ENCODE measurements at places on chromosomes 2 and 18.

DNA sequence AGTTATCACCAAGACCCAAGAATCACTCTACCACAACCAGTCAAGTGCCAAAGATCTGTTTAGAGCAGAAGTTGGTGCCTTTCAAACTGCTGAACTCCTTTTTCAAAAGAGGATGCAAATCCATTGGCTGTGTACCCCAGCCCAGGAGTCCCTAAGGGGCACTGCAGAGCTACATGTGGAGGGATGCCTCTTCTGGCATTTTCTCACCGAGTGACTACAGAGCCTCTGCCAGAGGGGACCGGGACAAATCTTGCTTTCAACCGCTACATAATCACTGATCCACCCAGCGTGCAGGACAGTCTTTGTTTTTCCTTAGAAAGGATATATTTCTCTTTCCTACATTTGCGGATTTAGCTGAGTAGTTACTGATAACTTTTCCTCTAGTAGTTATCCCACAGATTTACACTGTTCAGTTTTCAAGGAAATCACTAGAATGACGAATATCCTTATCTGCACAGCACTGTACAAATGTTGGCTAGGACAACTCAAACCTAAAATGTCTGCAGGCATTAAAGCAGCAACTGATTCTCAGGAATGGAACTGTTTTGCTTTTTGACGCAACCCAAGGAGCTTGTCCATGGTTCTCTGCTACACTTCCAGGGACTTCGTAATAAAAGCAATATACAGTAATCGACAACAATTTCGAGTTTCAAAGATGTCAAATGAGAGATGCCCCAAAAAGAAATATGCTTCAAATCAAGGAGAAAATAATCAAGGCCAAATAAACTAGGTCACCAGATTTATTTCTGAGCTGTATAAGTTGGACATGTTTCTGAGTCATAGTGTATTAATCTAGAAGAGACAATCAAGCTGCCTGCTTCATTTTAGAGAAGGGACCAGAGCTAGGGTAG, 24.1 kb downstream of the EPB41L3 start:
- no peaks in the 10 kb centered on the region for H3K36me3 ChIP-seq
- H3K27me3 ChIP-seq = no peaks in the 10 kb centered on the region
- H3K4me1 ChIP-seq = no peaks in the 10 kb centered on the region
- no peak overlapping the region for H3K4me3 ChIP-seq
- no peak overlapping the region for H3K27ac ChIP-seq

DNA sequence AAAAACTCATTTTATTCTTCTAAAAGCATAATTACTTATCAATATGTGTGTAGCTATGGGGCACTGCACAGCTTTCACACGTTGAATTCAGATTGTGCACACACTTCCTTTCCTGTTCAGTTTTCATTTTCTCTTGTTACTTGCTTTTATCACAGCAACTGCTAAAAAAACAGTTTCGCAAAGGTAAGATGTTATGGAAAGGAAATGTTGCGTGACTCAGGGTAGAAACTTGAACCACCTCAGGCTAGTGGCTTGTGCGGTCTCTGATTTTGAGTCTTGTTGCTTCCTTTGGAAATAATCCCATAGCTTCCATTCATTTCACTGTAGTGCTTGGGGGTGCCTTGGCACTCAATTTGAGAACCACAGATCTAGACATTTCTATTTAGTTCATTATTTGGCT, 171.9 kb downstream of the FMNL2 start:
- no peaks in the 10 kb centered on the region for H3K27me3 ChIP-seq
- peaks cover 11% of the 10 kb centered on the region for H3K4me1 ChIP-seq
- no peak overlapping the region for H3K27ac ChIP-seq
- H3K4me3 ChIP-seq = no peak overlapping the region
- no peaks in the 10 kb centered on the region for H3K36me3 ChIP-seq

DNA sequence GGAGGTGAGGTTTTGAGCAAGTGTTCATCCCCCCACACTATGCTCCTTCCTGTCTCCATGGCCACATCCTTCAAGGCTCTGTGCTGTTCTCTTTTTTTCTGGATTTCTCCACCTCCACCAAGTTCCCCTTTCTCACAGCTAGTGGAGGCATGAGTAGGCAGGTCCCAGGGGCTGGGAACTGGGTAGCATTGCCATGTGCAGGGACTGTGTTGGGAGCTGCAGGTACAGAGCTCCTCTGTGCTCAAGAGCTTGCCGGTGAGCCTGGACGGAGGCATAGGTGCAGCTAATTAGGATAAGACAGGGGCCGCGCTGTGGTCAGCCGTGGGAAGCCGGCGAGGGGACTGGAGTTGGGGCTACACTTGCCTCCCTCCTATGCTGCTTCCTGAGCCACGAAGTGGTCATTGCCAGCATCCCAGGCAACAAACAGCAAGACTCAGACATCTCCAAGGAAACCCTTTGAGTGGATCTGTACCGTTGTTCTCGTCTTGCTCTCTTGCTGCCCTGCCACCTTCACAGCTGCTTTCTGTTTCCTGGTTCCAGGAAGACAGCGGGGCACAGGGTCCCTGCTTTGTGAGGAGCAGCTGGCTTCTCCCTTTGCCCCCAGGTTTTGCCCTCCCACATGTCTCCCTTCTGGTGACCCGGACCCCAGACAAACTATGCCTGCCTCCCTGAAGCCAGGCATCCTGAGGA, 36.9 kb downstream of the ATOH8 start:
- no peak for DNase-seq
- no peak overlapping the region for H3K27ac ChIP-seq
- H3K4me3 ChIP-seq = no peak overlapping the region
- H3K27me3 ChIP-seq = no peaks in the 10 kb centered on the region

GRCh38 chr2:98608962-98609604, 694 bp downstream of the UNC50 start:
- H3K4me3 ChIP-seq = peak overlapping the region; percentile 98
- no peaks in the 10 kb centered on the region for H3K27me3 ChIP-seq
- peak; percentile 61 for DNase-seq
- H3K27ac ChIP-seq = peak overlapping the region; percentile 86
- H3K36me3 ChIP-seq = peaks cover 6% of the 10 kb centered on the region
- H3K4me1 ChIP-seq = peaks cover 10% of the 10 kb centered on the region

DNA sequence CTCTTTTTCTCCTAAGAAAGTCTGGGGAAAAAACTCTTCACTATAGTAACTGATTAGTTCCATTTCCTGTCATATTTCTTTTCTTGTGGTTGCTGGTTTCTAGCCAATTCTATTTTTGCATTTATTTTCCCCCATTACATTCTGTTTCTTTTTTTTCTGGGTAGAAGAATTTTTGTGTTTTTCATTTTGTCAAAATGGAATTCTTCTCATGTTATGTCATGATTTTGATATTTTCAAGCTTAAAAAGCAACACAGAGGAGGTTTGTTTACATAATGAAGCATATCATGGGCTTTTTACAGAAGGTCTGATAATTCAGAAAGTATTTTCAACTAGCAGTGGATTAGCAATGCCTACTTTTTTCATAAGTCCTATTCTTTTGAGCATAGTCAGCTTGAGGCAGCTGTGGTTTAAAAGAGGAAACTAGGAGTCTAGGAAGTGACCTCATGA, 102.0 kb downstream of the MAP2 start:
- H3K4me1 ChIP-seq = peaks cover 3% of the 10 kb centered on the region
- H3K27me3 ChIP-seq = no peaks in the 10 kb centered on the region
- peak overlapping the region; percentile 65 for H3K27ac ChIP-seq
- H3K36me3 ChIP-seq = no peaks in the 10 kb centered on the region

DNA sequence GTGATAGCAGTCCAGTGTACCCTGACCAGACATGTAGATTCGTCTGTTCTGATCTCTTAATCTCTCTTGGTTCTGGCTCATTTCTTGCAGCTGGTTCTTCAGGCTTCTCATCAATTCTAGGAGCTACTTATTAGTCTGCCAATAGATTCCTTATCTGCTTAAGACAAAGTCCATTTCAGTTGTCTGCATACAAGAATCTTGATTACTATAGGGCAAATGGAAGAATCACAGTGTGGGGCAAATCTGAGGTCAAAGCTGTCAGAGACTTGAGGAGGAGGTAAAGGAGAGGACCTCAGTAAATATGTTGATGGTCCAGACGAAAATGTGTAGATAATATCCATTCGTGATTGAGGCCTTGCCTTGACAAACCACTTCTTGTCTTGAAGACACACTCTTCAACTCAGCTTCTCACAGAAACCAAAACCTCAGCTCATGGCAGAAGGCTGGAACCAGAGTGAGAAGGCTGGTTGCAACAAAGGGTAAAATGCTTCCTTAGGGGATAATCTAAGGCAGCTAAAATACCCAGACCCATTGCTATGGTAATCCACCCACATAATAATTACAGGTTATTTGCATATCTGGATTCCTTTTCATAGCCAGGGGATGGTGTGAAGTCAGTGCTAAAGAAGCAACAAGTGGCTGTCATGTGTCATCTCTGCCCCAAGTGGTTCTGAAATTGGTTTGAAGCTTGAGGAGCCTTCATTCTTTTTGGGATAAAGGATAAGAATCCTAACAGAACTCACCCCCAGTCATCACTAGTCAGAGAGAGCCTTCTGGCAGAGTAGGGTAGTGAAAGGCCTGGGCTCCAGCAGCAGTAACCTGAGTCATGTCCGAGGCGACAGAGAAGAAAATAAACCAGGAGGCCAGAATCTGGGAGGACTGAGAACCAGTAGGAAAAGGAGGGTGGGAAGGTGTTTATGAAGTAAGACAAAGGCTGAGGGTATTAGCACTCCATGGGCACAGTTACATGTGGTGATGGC, 29.2 kb upstream of the PELI1 start:
- no peaks in the 10 kb centered on the region for H3K4me1 ChIP-seq
- no peaks in the 10 kb centered on the region for H3K27me3 ChIP-seq
- no peak overlapping the region for H3K27ac ChIP-seq
- no peaks in the 10 kb centered on the region for H3K36me3 ChIP-seq
- DNase-seq = no peak

- no peak overlapping the region for H3K4me3 ChIP-seq
- no peaks in the 10 kb centered on the region for H3K36me3 ChIP-seq
- DNase-seq = peak; percentile 64
- H3K27ac ChIP-seq = no peak overlapping the region
Observed at GRCh38 chr2:238152771-238153688, 5.7 kb upstream of the ERFE start.

DNA sequence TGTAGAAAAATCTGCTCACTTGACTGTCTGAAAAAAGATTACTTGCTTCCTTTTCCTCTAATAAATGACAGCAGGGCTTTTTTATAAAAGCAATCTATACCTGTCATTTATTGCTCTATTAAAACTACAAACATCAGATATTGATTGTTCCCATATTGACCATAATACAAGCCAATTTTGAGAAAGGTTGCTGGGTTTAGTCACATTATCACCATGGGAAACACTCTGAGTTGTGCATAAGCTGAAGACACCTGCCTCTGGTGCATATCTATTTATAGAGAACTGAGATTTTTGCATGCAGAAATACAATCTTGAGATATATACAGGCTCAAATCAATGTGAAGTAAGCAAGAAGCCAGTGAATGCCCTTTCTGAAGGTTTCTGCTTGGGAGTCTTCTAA, 853.9 kb downstream of the DCC start:
- no peak for DNase-seq
- H3K36me3 ChIP-seq = no peaks in the 10 kb centered on the region
- no peaks in the 10 kb centered on the region for H3K4me1 ChIP-seq
- H3K4me3 ChIP-seq = no peak overlapping the region
- no peaks in the 10 kb centered on the region for H3K27me3 ChIP-seq
- H3K27ac ChIP-seq = no peak overlapping the region

DNA sequence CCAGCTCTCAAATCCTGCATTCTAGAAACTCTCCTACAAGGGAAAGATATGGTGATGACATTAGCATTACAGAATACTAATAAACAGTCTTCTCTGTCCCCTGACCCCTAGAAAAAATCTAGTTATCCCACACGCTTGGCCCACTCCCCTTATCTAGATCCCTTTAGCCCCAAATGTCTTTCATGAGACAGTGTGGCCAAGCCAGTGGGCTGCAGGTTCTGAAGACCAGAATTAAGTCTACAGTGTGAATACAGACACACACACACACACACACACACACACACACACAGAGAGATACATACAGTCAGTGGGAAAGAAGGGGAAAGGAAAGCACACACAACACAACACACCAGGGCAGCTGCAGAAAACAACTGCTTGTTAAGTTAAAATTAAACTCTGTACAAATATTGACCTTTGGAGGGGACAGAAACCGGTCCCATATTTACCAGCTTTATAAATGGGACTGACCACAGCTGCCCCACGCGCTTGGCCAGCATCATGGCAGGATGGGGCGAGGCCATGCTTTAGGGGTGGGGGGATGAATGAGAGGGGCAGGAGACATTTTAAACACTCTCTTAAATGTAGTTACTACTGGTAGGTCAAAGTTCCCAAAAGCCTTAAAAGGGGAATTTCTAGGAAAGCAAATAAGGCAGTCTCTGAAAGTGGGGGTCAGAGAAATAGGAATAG, 49.1 kb downstream of the NHEJ1 start:
- H3K36me3 ChIP-seq = no peaks in the 10 kb centered on the region
- no peak overlapping the region for H3K27ac ChIP-seq
- DNase-seq = no peak
- H3K27me3 ChIP-seq = no peaks in the 10 kb centered on the region
- no peaks in the 10 kb centered on the region for H3K4me1 ChIP-seq

GRCh38 chr2:17000184-17000482, 334.5 kb upstream of the CYRIA start:
- H3K4me1 ChIP-seq = no peaks in the 10 kb centered on the region
- no peak overlapping the region for H3K27ac ChIP-seq
- no peak overlapping the region for H3K4me3 ChIP-seq
- no peak for DNase-seq

GRCh38 chr2:85719609-85720240, 25.6 kb downstream of the GNLY start:
- no peaks in the 10 kb centered on the region for H3K4me1 ChIP-seq
- H3K36me3 ChIP-seq = no peaks in the 10 kb centered on the region
- H3K27me3 ChIP-seq = no peaks in the 10 kb centered on the region
- no peak for DNase-seq

DNA sequence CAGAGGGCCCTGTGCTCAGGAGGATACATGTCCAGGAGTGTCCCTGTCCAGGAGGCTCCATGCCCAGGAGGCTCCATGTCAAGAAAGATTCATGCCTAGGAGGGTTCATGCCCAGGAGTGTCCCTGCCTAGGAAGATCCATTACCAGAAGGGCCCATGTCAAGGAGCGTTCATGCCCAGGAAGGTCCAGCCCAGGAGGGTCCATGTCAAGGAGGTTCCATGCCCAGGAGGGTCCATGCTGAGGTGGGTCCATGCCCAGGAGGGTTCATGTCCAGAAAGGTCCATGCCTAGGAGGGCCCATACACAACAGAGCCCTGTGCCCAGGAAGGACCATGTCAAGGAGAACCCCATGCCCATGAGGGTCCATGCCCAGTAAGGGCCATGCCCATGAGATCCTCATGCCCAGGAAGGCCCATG, 7.0 kb downstream of the GPR35 start:
- H3K4me1 ChIP-seq = no peaks in the 10 kb centered on the region
- H3K36me3 ChIP-seq = no peaks in the 10 kb centered on the region
- DNase-seq = no peak
- no peak overlapping the region for H3K4me3 ChIP-seq

- no peaks in the 10 kb centered on the region for H3K27me3 ChIP-seq
- DNase-seq = no peak
- no peak overlapping the region for H3K4me3 ChIP-seq
Observed at GRCh38 chr2:16194530-16194929, 254.2 kb downstream of the MYCN start.

GRCh38 chr18:65721619-65722018, 29.2 kb upstream of the CDH7 start:
- no peaks in the 10 kb centered on the region for H3K27me3 ChIP-seq
- no peak overlapping the region for H3K27ac ChIP-seq
- no peak overlapping the region for H3K4me3 ChIP-seq
- no peaks in the 10 kb centered on the region for H3K4me1 ChIP-seq

Data from fibroblast of lung (primary cell).